ENCODE measurements at places on chromosomes 5 and 9.

- no peak overlapping the region for H3K4me3 ChIP-seq
- no peaks in the 10 kb centered on the region for H3K4me1 ChIP-seq
- no peak for DNase-seq
- H3K36me3 ChIP-seq = no peaks in the 10 kb centered on the region
- H3K27me3 ChIP-seq = no peaks in the 10 kb centered on the region
These were observed 262.9 kb downstream of the AGTPBP1 start for GRCh38 chr9:85478847-85479246.

DNA sequence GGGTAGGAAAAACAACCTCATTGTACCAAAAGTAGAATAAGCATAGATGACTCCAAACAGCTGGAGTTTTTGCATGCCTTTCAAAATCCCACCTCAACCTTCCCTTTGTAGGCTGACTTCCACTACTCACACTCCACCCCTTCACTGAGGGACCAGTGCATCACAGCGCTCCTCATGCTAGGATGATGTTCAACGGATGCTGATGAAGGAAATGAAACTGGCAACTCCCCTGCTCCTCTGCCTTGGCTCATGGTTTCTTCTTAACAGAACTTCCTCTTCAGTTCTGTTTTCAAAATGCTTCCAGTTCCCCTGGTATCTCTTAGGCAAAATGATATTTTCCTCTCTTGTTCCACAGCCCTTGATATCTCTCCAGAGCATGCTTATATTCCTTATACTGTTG is 29.0 kb downstream of the LIFR start:
- no peak overlapping the region for H3K27ac ChIP-seq
- H3K4me3 ChIP-seq = no peak overlapping the region
- no peak for DNase-seq
- H3K4me1 ChIP-seq = no peaks in the 10 kb centered on the region

GRCh38 chr5:113330533-113331208 is 104.1 kb downstream of the TSSK1B start:
- no peak overlapping the region for H3K4me3 ChIP-seq
- no peak overlapping the region for H3K27ac ChIP-seq
- H3K4me1 ChIP-seq = peaks cover 10% of the 10 kb centered on the region
- no peaks in the 10 kb centered on the region for H3K27me3 ChIP-seq

DNA sequence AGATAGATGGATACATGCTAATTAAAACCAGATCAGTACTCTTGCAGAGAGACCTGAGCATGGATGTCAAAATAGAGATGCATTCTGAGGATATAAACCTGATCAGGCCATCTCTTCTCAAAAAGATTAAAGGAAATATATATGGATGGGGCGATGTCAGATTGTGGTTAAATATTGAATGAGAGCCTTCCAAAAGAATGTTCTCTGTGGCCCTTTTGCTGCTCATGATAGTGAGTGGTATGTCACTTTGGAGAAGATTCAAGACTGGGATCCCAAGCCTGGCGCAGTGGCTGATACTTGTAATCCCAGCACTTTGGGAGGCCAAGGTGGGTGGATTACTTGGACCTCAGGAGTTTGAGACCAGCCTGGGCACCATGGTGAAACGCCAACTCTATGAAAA is 20.5 kb downstream of the ZNF131 start:
- H3K27ac ChIP-seq = no peak overlapping the region
- no peak overlapping the region for H3K4me3 ChIP-seq
- peaks cover 15% of the 10 kb centered on the region for H3K36me3 ChIP-seq
- no peaks in the 10 kb centered on the region for H3K4me1 ChIP-seq
- H3K27me3 ChIP-seq = no peaks in the 10 kb centered on the region

- no peaks in the 10 kb centered on the region for H3K36me3 ChIP-seq
- DNase-seq = no peak
- H3K27me3 ChIP-seq = no peaks in the 10 kb centered on the region
- H3K27ac ChIP-seq = no peak overlapping the region
- no peak overlapping the region for H3K4me3 ChIP-seq
These were observed 38.9 kb downstream of the TPPP start for GRCh38 chr5:654071-654778.

GRCh38 chr5:12343558-12343957 is 439.3 kb upstream of the CTNND2 start:
- no peaks in the 10 kb centered on the region for H3K27me3 ChIP-seq
- no peak for DNase-seq
- H3K27ac ChIP-seq = no peak overlapping the region
- H3K36me3 ChIP-seq = no peaks in the 10 kb centered on the region
- H3K4me3 ChIP-seq = no peak overlapping the region
